ENCODE measurements at places on chromosomes 16 and 17.

DNA sequence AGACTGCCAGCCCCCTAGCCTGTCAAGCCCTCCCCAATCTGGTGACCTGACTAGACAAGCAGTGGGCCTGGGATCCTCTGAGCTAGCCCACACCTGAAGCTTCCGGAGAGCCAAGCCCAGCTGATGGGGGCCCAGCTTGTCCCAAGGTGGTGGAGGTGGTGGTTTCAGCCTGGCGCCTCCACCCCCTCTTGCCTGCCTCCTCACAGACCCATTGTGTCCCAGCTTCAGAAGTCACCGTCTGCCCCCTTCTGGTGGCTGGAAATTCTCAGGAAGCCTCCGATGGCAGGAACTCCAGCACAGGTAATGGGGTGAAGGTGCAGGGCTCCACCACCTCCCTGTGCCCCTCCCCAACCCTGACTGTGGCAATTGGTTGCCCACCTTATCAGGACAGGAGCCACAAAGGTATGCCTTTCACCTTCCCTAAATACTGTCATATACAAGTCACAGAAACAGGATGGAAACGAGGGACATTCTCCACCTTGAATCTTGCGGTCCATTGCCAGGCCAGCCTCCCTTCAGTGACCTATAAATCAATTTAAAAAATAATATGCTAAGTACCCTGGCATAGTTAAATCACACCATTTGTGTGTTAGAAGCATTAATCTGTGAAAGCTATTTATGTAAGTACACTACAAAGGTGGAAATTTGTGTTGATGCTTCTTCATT lies 66.0 kb upstream of the ZNF423 start:
- no peak for DNase-seq

- DNase-seq = no peak
Observed at GRCh38 chr16:14100825-14101224, 29.7 kb downstream of the MRTFB start.

- DNase-seq = no peak
Observed at GRCh38 chr16:83717814-83718213, 90.0 kb upstream of the HSBP1 start.

DNA sequence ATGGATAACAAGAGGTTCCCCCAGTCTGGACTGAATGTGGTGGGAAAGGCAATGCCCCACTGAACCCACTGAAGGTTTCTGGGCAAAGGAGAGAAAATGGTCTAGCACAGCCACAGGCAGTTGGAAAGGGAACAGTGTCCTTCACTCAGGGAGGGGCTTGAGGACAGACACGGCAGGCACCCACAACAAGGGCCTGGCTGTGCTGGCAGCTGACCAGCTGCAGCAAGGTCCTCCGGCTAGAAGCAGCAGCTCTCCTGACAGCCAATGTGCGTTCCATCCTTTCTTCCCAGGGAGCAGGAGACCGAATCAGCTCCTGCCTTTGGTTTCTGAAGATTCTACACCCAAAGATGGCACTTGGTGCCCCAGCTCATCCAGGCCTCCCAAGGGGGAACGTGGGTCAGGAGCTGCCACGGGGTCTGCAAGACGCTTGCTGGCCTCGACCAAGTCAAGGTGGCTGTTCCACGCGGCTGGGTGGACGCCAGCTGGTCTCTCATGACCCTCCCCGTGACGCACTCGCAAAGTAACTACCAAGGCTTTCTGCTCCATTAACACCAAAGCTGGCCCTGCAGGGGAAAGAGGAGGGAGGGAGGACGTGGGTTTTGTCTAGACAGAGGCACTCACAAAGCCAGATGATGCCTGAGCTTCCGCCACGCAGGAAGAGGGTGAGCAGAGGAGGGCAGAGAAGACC lies 11.1 kb downstream of the ABR start:
- no peak for DNase-seq

DNA sequence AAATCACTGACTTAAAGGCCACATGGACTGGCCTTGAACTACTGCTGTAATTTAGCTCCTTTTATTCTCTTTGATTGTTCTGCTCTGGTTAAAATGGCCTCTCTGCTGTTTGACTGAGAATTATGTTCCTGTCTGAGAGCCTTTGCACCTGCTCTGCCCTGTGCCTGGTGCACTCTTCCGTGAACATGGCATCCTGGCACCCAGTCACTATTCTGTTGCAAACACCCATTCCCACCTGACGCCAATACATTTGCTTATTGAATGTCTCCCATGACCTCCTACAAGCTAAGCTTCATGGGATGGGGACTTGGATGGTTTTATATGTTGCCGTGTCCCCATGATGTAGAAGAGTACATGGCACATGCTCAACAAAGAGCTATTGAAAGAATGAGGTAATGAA lies 20.1 kb downstream of the HSD17B2 start:
- DNase-seq = no peak

DNA sequence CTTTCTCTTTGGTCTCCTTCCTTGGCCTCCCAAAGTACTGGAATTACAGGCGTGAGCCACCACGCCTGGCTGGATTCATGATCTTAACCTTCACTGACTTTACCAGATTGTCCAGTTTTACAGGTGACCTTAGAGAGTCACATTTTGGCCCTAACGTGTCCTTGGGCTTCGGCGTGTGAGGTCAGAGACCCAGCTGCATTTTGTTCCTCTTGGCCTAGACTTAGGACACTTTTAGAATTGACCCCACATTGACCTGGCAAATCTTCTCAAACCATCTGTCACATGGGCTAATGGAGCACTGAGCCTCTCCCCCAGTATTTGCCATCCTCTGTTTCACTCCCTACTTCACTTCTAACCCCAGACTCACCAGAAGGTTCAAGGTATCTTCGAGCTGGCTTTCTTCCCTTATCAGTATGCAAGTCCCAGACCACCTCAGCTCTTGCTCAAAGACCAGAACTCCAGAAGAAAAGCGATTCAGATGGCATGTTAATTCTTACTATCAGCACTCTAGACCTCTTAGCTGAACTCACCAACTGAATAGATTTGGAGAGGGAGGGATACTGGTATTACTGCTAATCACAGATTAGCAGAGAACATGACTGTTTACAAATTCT lies 1.7 kb upstream of the CYTH1 start:
- DNase-seq = no peak

GRCh38 chr17:31495022-31495885 lies 103.8 kb downstream of the RAB11FIP4 start:
- DNase-seq = no peak

DNA sequence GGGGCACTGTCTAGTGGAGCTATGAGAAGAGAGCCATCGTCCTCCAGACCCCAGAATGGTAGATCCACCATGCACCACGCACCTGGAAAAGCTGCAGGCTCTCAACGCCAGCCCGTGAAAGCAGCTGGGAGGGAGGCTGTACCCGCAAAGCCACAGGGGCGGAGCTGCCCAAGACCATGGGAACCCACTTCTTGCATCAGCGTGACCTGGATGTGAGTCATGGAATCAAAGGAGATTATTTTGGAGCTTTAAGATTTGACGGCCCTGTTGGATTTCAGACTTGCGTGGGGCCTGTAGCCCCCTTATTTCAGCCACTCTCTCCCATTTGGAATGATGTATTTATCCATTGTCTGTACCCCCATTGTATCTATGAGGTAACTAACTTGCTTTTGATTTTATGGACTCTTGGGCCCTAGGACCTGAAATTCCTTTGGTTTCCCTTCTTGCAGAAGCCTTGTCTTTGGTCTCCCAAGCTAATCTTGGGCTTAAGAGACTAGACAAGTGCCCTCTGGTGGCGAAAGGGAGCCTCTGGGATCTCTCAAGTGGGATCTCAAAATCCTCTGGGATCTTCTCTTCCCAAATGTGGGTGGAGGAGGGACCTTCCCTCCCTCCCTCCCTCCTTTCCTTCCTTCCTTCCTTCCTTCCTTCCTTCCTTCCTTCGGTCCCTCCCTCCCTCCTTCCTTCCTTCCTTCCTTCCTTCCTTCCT lies 58.2 kb upstream of the HAPSTR1 start:
- no peak for DNase-seq

GRCh38 chr17:77089124-77089490 lies 51.7 kb upstream of the SEC14L1 start:
- DNase-seq = no peak

DNA sequence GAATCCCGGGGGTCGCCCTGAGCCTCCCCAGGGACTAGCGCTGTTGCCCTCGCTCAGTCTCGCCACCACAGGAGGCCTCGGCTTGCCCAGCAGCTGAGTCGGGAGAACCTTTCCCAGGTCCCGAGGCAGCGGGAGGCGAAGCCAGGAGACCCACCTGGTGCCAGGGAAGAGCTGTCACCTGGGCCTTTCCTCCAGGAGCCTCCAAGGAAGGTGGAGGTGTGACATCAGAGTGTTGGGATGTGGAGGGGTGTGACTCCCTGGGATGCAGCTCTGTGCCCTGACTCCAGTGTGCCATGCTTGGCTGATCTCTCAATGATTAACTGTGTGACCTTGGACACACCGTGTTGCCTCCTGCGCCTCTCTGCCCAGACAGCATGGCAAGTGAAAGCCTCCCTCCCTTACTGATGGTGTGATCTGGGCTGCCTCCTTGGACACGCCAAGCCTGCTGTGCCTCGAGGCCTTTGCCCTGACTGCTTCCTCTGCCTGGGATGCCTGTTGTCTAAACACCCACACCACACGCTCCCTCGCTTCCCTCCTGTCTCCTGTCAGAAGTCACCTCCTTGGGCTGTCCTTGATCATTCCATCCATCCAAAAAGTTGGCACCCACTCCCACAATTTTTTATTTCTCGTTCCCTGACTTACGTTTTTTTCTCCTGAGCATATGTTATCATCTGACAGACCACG lies 88.0 kb downstream of the CMIP start:
- no peak for DNase-seq

DNA sequence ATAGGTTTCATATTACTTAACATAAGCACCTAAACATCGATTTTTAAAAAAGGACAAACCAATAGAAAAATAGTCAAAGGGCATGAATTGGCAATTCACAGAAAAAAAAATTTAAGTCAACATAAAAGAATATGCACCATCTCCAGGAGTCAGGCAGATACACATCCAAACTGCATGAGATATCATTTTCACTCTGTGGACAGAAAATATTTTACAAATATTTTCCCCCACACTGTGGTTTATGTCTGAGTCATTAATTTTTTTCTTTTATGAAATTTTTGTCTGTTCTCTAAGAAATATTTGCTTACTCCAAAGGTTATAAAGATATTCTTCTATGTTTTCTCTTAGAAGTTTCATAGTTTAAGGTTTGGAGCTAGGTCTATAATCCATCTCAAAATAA lies 74.4 kb upstream of the DNAH17 start:
- DNase-seq = no peak

DNA sequence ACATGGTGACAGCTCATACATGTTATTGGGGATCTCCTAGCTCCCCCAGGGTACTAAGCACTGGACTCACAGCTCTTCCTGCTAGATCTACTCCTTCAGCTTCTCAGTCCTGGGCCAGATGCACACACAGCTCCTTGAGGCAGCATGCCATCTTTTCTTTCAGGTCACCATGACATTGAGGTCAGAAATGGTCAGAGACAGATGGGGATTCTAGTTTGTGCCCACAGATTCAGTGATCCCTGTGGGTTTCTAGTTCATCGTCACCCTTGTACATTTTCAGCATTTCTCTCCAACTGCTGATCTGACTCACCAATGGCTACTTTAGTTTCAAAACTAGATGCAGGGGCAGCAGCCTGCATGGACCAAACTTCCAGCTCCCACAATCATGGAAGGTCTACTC lies 560.7 kb upstream of the PSMD7 start:
- no peak for DNase-seq

DNA sequence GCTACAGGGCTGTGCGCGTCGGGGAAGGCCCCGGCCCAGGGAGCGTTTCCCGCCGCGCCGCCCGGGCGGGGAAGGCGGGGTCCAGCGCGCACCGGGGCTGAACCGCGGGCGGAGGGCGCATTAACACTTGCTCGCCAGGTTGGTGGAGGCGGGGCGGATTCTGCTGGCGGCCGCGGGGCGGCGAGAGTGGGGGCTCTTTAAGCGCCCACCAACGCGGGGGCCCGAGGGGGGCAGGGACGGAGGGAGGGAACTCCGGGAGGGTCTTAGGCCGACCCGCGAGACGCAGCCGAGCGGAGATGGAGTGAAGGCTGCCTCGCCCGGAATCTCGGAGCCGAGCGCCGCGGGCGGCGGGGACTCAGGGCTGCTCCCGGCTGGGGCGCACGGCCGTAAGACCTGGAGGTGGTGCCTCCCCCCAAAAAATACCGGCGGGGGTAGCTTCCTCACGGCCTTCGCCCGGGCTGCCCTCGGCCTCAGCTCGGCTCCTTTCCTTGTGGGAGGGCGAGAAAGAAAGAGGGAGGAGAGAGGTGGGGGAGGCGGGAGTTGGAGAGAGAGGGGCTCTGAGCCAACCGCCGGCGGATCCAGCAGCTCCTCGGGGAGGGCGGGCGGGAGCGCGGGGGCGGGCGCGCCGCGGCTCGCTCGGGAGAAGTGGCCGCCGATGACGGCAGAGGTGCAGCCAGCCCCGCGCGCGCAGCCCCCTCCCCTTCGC lies 415 bp upstream of the FOXF1 start:
- no peak for DNase-seq

Data from activated T-helper 1 cell treated with anti-CD3 and anti-CD28 coated beads, Interleukin-2, amount 50 U/mL, for 16 hours (primary cell).